ENCODE measurements at places on chromosomes 7 and 10.

DNA sequence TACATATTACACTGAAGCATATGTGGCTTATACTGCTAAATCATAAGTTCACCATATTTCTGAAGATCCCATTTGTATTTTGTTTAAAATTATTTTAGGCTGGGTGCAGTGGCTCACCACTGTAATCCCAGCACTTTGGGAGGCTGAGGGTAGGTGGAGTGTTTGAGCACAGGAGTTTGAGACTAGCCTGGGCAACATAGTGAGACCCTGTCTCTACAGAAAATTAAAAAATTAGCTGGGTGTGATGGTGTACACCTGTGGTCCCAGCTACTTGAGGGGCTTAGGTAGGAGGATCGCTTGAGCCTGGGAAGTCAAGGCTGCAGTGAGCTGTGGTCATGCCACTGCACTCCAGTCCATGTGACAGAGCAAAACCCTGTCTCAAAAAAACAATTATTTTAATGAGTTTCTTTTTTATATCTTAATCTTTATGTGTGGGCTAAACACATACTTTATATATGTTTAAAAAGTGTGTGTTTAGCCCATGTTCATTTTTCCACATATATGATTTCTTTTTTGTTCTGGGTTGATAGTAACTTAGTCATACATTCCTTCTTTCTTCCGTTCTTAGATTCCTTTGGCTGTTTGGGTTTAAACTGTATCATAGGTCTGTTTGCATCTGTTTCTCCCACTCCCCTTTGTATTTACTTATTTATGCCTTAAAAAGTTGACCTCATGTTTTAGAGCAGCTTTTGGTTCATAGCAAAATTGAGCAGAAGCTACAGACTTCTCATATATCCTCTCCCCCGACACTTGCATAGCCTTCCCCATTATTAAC is 33.5 kb downstream of the RSBN1L start:
- no peak for DNase-seq

GRCh38 chr10:125343118-125343925 is 183.0 kb upstream of the CTBP2 start:
- no peak for DNase-seq

DNA sequence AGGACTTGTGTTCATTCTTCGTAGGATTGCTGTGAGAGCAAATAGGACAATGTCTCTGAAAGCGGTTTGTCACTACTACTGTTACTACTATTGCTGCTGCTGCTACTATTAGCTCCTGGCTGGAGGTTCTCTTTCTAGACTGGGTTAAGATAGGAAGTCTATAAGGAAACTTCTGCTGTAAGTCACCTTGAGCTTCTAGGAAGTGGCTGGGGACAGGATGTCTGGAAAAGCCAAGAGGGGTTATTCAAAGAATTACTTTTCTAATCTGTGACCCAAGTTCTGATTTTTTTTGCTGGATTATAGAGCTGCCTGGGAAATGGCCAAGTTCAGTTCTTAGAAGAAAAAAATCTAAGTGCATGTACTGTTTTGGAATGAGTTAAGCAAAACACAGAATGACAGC is 62.2 kb downstream of the NAMPT start:
- DNase-seq: no peak

DNA sequence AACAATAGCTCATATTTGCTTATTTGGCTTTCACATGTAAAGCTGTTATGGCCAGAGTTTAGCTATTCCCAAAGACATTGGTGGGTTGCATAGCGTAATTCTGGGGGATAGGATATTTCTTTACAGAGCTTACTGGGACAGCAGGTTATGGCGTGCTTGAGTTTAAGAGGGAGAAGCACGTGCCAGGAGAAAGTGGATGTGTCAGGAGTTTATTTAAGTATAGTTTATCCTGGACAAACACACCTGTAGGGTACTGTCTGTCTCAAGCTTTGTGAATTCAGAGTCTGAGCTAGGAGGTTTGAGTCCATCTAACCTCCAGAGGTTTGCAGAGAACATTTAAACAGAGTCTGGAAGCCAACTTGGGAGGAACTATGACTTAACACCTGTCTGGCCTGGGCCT is 21.3 kb downstream of the GBF1 start:
- DNase-seq: no peak

GRCh38 chr10:34295142-34295548 is 520.0 kb downstream of the PARD3 start:
- DNase-seq: no peak

GRCh38 chr7:94650147-94651051 is 5.5 kb downstream of the SGCE start:
- DNase-seq: no peak

- no peak for DNase-seq
Measured at GRCh38 chr10:43056568-43057011, 20.3 kb upstream of the RET start.

- no peak for DNase-seq
Measured at GRCh38 chr7:22882106-22882505, 59.5 kb upstream of the TOMM7 start.

DNA sequence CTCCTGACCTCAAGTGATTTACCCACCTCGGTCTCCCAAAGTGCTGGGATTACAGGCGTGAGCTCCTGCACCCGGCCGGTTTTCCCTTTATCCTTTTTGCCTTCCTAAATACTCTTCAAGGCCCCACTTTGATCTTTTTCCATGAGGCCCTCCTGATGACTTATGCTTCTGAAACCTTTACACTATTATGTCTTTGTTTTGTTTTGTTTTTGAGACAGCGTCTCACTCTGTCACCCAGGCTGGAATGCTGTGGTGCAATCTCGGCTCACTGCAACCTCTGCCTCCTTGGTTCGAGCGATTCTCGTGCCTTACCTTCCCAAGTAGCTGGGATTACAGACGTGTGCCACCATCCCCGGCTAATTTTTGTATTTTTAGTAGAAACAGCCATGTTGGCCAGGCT is 3.8 kb downstream of the STMP1 start:
- DNase-seq: no peak
